IMR-90 (cell line): ENCODE measurements at places on chromosomes 3 and 15. TPM values are rescaled to one million over a fixed set of nuclear protein-coding genes. Genes with fewer than 3 reads are reported as not detected.

DNA sequence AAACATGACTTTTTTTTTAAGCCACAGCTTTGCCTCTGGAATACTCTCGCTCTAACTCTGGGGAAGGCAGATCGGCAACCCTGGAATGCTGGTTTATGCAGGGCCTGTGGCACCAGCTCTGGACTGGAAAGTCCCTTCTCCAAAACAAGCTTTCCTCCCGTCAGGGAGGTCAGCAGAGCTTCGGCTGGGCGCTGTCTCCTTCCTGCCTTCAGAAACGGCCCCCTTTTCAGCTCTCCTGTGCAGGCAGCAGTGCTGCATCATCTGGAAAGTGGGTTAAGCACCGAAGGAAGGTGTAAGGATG lies 42.7 kb upstream of the SKOR1 start:
- no peaks in the 10 kb centered on the region for H3K4me1 ChIP-seq
- no peak for DNase-seq
- no peak overlapping the region for H3K4me3 ChIP-seq
- H3K36me3 ChIP-seq, result peaks cover 4% of the 10 kb centered on the region; the same call in 1 of the 2 replicates
- no peak overlapping the region for H3K27ac ChIP-seq

GRCh38 chr3:149967086-149967685 lies 3.5 kb downstream of the PFN2 start:
- peak; percentile 69 for DNase-seq
- peaks cover 13% of the 10 kb centered on the region for H3K36me3 ChIP-seq
- no peak overlapping the region for H3K4me3 ChIP-seq
- no peak overlapping the region for H3K27ac ChIP-seq
- H3K4me1 ChIP-seq, result peaks cover 5% of the 10 kb centered on the region
- H3K27me3 ChIP-seq, result no peaks in the 10 kb centered on the region

DNA sequence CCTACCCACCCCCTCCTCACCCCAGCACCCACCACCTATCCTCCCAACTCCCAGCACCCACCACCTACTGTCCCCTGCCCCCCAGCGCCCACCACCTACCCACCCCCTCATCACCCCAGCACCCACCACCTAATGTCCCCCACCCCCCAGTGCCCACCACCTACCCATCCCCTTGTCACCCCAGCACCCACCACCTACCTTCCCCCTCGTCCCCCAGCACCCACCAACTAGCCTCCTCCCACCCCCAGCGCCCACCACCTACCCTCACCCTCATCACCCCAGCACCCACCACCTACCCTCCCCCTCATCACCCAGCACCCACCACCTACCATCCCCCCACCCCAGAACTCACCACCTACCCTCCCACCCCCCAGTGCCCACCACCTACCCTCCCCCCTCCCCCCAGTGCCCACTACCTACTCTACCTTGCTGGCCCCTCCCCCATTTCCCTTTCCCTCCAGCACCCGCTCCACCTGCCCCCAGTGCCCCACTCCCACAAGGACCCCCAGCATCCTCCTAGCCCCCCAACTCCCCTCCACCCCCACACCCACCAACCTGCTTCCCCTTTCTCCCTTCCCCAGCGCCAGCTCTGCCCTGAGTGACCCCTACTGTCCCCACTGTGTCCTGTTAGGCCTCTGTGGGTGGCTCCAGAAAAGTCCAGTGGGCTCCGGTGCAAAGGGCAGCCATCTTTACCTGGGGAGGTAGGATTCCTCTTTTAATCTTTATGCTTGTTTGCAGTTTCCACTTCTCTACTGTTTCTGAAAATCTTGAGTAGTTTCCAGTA lies 1.2 kb downstream of the UROC1 start:
- H3K27me3 ChIP-seq, result peaks cover 35% of the 10 kb centered on the region
- no peaks in the 10 kb centered on the region for H3K36me3 ChIP-seq
- H3K27ac ChIP-seq, result no peak overlapping the region
- H3K4me3 ChIP-seq, result no peak overlapping the region

- H3K27ac ChIP-seq, result no peak overlapping the region
- DNase-seq, result no peak
- no peak overlapping the region for H3K4me3 ChIP-seq
- no peaks in the 10 kb centered on the region; the same call in 1 of the 2 replicates for H3K27me3 ChIP-seq
Observed at GRCh38 chr3:53748512-53749271, 97.5 kb downstream of the CHDH start.

GRCh38 chr3:144429719-144430121 lies 458.1 kb downstream of the DIPK2A start:
- H3K4me3 ChIP-seq, result no peak overlapping the region
- no peaks in the 10 kb centered on the region for H3K36me3 ChIP-seq
- no peaks in the 10 kb centered on the region for H3K27me3 ChIP-seq
- DNase-seq, result no peak
- H3K27ac ChIP-seq, result no peak overlapping the region

DNA sequence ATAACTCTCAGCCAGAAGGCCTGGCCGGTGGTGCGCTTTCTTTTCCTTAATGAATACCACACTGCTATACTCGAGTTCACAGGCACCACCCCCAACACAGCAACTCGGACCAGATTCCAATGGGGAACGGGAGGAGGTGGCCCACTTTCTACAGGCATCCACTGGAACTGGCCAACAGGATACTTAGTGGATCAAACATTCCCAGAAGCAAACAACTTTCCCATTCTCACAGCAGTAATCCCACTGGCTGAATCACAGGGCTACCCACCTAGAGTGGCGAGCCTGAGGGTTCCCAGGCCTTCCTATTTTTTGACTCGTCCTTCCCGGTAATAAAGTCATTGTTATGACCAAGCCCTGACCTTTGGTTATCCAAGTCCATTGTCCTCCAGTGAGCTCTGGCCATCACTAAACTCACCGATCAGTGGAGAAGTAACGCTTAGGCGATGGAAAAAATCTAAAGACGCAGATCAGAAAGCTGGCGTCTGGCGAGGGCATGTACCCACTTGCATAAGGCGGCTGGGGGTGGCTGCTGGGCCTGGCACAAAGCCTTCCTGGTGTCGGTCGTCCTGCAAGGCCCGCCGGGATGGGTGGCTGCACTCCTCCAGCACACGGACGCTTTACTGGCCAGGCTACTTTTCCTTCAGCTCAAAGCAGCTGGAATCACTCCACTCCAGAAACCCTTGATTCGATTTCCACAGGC lies 1.2 kb downstream of the EOGT start:
- peak overlapping the region; percentile 66 for H3K4me3 ChIP-seq
- peak; percentile 63 for DNase-seq
- peak overlapping the region; percentile 93 for H3K27ac ChIP-seq
- H3K4me1 ChIP-seq, result peaks cover 10% of the 10 kb centered on the region

Gene XIRP1
- polyA plus RNA-seq, result 0.03 and 0.07 TPM in 2 replicates

GRCh38 chr3:159513867-159514380 lies 474.7 kb upstream of the IL12A start:
- H3K27ac ChIP-seq, result no peak overlapping the region
- H3K36me3 ChIP-seq, result no peaks in the 10 kb centered on the region
- DNase-seq, result no peak
- no peak overlapping the region for H3K4me3 ChIP-seq
- no peaks in the 10 kb centered on the region for H3K27me3 ChIP-seq
- H3K4me1 ChIP-seq, result no peaks in the 10 kb centered on the region

Gene SLC9A9
- 1.1 and 1.4 TPM in 2 replicates for polyA plus RNA-seq

Gene TMEM89
- polyA plus RNA-seq, result 0.15 TPM in 1 of 2 replicates, not detected in the other

GRCh38 chr15:70892002-70892911 lies at the start of the genes LRRC49 and THAP10:
Gene LRRC49, plus strand, starts transcription at chr15:70892826. Its CDS starts 69 bp downstream, at chr15:70892895.
Gene THAP10, minus strand, starts transcription at chr15:70892433. Its CDS starts 161 bp downstream, at chr15:70892272.
- H3K27ac ChIP-seq, result peak within 1 kb of the TSS; percentile 64
- H3K4me3 ChIP-seq, result peak within 1 kb of the TSS; percentile 66
- H3K4me1 ChIP-seq, result peaks cover 6% of the 10 kb centered on the region; the same call in 1 of the 2 replicates
- H3K27me3 ChIP-seq, result no peaks in the 10 kb centered on the region
- DNase-seq, result peak; percentile 98
- no peaks in the 10 kb centered on the region for H3K36me3 ChIP-seq

DNA sequence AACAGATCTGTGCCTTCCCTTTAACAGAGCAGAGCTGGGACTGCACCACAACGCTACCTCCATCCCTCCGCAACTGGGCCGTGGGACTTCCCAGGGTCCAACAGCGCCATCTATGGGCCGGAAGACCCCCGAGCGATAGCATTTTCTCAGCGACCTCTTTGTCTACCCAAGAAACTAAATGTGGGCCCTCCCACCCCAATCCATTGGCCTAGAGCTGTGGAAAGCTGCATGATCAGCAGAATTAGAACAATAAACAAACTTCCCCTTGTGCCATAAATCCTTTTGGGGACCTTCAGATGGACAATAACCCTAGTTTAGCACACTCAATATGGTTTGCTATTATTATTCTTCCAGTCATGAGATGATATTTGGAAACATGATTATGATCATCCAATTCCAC lies 74.8 kb upstream of the NTRK3 start:
- no peaks in the 10 kb centered on the region for H3K27me3 ChIP-seq
- H3K27ac ChIP-seq, result no peak overlapping the region
- peak; percentile 4 for DNase-seq
- H3K36me3 ChIP-seq, result no peaks in the 10 kb centered on the region
- no peaks in the 10 kb centered on the region for H3K4me1 ChIP-seq
- no peak overlapping the region for H3K4me3 ChIP-seq

DNA sequence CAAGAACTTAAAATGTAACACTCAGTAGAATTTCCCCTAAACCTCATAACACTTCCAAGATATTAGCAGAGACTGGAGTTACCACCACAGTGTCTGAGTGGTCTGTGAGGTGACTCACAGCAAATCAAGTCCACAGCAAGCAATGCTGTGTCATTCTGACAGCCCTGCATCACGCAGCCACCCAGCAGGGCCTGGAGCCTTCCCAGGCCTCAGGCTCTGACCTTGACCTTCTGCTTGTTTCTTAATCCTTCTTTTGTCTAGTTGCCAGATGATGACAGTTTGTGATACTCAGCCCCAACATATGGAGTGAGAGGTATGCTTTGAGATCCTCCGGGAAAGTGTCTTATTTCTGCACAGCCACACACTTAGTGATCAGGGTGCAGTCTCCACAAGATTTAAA lies 82.5 kb downstream of the TOP2B start:
- H3K4me1 ChIP-seq, result peaks cover 6% of the 10 kb centered on the region; the same call in 1 of the 2 replicates
- DNase-seq, result peak; percentile 96
- H3K27ac ChIP-seq, result no peak overlapping the region
- H3K36me3 ChIP-seq, result no peaks in the 10 kb centered on the region
- no peak overlapping the region for H3K4me3 ChIP-seq

DNA sequence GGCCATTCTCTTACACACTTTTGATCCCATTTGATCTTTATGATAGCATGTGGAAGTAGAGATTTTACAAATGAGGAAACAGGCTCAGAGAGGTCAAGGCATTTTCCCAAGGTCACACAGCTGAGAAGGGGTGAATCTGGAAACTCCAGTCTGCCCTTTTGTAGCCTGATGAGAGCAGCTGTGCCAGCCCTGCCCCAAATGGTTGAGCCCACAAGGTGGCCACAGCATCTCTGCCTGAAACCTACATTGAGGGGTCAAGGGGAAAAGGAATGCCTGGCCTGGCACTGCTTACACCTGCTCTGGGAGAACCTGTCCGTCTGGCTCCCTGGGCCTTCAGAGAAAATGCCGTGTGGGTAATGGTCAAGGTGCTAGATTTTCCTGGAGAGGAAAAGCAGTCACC lies 200.2 kb upstream of the LINGO1 start:
- H3K27me3 ChIP-seq, result peaks cover 56% of the 10 kb centered on the region
- no peak overlapping the region for H3K27ac ChIP-seq
- H3K4me1 ChIP-seq, result no peaks in the 10 kb centered on the region
- no peak for DNase-seq
- no peak overlapping the region for H3K4me3 ChIP-seq

GRCh38 chr3:175308097-175308496 lies 449.0 kb downstream of the NAALADL2 start:
- no peaks in the 10 kb centered on the region for H3K27me3 ChIP-seq
- no peak overlapping the region for H3K27ac ChIP-seq
- H3K4me1 ChIP-seq, result no peaks in the 10 kb centered on the region; the same call in 1 of the 2 replicates
- no peaks in the 10 kb centered on the region for H3K36me3 ChIP-seq
- H3K4me3 ChIP-seq, result no peak overlapping the region

DNA sequence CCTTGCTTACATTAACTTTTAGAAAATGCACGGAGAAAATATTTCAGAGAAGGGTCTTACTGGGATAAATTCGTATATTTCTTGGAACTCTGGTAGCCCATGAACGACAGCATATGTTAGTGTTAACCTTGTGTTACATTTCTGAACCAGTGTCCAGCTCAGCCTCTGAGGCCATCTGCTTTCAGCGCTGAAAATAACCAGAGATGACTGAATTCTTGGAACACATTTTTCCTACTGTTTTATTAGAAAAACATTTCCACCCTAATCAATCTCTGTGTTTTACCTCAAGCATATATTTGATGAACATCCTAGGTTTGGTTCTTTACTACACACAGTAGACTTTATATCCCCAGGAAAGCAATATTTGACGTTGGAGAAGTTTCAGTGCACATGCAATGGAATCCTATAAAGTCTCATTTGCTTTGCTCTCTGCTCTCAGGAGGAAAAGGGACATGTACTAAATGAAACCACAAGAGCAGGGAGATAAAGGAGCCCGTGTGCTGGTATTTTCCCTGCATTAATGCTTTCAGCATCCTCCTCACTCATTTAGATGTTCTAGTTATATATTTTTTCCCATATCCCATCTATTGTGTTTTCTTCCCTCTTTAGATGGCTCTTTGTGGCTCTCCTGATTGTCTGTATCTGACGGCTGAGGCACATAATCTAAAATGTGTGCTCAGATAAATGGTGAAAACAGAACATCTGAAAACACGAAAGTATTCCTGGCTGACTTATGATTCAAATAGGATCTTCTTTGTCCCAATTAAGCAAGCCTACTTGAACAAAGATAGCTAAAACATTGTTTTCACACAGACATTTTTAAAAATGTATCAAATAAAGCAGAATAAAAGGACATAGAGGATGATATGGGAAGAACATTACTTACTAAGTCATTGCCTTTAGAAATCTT lies 151.7 kb upstream of the KCNMB2 start:
- peak overlapping the region; percentile 32; the same call in 1 of the 2 replicates for H3K27ac ChIP-seq
- no peaks in the 10 kb centered on the region for H3K36me3 ChIP-seq
- peaks cover 4% of the 10 kb centered on the region for H3K4me1 ChIP-seq
- H3K4me3 ChIP-seq, result no peak overlapping the region
- H3K27me3 ChIP-seq, result no peaks in the 10 kb centered on the region
